ENCODE measurements at places on chromosomes 3 and 15.

GRCh38 chr15:70247281-70247680, 149.6 kb upstream of the TLE3 start:
- peak; percentile 18 for DNase-seq

DNA sequence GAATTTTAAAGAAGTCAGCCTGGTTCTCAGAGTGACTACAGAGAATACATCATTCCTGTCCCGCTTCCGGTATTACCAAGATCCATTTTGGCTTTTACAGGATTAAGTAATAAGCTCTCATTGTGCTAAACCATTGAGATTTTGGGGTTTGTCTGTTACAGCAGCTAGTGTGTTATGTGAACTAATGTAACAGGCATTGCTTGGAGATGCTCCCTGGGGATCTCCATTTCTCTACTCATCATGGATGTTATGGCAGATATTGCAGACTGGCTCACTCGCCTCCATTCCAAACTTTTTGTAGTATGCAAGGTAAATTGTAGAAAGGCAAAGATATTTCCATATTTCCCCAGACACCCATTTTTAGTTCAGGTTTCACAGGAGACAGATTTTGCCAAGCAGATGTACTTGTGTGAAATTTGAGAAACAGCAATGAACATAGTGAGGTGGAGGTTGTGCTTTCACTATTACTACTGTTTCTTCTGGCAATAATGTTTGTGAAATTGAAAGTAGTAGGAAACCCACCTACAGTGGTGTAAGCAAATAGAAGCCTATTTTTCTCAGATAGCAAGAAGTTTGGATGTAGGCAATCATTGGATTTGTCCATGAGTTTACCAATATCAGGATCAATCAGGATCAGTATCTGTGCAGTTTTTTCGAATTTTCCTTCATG, 177.1 kb upstream of the GALNT15 start:
- DNase-seq, result no peak

DNA sequence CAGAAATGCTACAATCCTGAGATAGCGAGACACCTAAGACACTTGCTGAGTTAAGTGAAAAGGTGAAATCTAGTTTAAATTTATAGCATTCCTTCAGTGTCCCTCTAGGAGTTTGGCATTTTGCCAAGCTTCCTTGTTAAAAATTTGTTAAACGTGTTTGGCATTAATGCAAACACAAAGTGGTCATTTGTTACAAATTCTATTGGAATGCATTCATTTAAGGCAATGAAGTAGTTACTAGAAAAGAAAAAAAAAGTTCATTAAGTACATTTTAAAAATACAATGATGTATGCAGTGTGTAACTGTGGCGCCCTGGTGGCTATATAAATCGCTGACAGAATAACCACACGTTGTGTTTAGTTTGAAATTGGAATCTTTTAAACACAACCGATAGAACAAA, 31.3 kb upstream of the WNT5A start:
- no peak for DNase-seq

DNA sequence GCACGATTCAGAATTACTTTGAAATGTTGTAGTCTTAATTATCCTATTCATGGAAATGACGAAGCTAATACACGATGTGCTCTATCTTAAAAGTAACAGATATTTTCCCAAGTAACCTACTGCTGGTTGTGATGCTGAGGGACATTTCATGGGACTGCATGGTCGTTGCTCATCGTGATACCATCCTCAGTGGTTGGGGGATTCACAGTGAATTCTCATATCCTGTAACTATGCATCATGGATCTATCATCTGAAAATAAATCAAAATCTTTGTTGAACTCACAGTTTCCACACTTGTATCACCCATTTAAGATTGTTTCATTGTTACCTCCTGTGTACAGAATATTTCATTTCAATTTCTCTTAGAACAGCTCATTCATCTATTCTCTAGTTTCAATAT, 84.7 kb downstream of the OPA1 start:
- no peak for DNase-seq

- DNase-seq, result no peak
Observed at GRCh38 chr3:143472731-143473523, 353.4 kb downstream of the CHST2 start.

- DNase-seq, result no peak
Observed at GRCh38 chr3:177236704-177237103, 39.4 kb upstream of the TBL1XR1 start.

- DNase-seq, result no peak
Observed at GRCh38 chr15:73583544-73583943, 49.6 kb downstream of the NPTN start.

DNA sequence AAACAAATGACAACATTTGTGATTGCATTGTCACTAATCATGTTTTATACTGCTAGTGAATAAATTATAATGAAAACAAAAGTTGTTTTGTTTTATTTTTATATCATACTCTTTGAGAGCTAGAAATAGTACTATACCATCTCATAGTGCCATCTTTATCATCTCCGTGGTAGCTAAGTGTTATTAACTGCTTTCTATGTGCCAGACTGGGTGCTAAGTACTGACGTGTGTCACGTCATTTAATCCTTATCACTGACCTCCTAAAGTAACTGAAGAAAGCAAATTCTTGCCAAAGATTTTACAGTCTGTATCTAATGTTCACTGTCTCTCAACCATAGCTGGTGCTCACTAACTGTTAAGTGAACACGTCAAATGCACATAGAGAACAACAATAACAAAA, 99.5 kb upstream of the CNTN3 start:
- no peak for DNase-seq

DNA sequence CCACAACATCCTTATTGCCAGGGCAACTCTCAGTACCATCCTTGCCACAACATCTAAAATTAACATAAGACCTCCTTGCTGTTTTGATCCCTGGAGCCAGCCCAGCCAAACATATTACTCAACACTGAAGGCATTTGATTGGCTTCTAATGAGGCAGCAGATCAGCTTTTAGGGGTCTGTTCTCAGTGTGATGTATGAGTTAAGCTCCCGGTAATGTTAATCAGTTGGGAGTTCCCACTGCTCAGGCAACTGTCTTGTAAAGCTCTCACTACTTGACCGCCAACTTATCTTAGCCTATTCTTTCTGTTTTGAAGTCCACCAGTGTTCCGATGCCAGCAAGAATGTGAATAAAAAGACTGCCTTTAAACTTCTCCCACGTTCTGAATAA, 158.9 kb downstream of the FOXB1 start:
- DNase-seq, result no peak

DNA sequence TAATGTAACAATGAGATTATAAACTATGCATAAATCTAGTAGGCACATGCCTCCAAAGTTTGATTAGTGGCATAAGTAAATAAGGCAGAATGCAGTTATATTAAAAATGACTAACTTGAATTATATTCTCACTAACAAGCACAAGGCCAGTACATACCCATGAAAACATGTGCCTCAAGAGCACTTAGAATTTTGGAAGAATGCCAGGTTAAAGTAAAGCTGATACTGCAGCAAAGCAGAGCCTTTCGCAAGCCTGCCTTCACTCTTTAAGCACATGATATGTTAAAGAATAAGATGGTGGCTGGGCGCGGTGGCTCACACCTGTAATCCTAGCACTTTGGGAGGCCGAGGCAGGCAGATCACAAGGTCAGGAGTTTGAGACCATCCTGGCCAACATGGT, 49.0 kb downstream of the KBTBD12 start:
- DNase-seq, result no peak

- DNase-seq, result no peak
Observed at GRCh38 chr15:93286446-93286845, 197.4 kb upstream of the RGMA start.

DNA sequence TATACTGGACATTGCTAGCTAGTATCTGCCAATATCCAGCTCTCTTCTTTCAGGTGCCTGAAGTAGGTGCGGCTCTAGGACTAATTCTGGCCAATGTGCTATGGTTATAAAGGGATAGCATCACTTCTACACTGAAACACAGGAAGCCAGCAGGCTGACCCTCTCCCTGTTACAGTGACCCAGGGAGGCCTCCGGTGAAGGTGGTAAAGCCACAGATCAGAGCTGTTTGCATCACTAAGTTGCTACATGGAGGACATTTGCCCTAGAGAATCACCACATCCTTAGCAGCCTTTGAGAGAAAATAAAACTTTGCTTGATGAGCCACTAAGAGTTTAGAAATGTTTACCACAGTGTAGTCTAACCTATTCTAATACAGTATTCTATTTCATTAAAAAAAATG, 161.4 kb downstream of the CHST2 start:
- DNase-seq, result no peak

Measured in activated T-cell treated with anti-CD3 and anti-CD28 coated beads, Interleukin-2, amount 50 U/mL, for 48 hours (primary cell).